Panc1 (cell line): ENCODE measurements at places on chromosomes 11 and 22.

DNA sequence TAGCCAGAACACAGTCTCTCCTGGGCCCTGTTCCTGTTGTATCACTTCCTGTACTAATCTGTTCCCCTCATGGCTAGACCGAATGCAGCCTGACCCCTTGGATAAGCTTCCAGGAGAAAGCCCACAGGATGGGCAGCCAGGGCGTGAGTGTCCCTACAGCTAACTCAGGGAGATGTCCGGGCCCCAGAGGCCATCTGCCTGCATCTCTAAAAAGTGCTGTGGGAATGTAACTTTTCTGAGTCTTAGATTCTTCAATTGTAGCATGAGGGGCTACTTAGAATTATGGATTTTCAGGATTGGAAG lies 7.7 kb upstream of the MALAT1 start:
- no peak for DNase-seq

DNA sequence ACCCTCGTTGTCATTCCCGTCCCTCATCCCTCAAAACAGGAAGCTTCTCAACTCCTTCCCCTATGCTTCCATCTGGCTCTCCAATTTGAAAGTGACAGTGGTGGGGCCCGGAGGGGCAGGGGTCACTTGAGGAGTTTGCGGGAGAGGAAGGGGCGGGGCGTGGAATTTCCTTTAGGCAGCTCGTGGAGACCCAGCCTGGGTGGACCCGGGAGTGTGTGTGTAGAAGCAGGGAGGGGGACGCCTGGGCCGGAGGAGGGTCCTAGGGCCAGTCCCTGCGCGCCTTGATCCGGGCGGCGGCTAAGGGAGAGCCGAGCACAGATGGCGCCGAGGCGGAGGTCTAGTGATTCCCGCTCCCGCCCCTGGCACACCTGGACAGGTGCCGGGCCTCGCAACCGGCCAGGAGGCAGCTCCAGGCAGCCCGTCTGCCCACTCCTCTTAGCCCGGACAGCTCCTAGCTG lies 7.8 kb upstream of the PAX6 start:
- no peak for DNase-seq

DNA sequence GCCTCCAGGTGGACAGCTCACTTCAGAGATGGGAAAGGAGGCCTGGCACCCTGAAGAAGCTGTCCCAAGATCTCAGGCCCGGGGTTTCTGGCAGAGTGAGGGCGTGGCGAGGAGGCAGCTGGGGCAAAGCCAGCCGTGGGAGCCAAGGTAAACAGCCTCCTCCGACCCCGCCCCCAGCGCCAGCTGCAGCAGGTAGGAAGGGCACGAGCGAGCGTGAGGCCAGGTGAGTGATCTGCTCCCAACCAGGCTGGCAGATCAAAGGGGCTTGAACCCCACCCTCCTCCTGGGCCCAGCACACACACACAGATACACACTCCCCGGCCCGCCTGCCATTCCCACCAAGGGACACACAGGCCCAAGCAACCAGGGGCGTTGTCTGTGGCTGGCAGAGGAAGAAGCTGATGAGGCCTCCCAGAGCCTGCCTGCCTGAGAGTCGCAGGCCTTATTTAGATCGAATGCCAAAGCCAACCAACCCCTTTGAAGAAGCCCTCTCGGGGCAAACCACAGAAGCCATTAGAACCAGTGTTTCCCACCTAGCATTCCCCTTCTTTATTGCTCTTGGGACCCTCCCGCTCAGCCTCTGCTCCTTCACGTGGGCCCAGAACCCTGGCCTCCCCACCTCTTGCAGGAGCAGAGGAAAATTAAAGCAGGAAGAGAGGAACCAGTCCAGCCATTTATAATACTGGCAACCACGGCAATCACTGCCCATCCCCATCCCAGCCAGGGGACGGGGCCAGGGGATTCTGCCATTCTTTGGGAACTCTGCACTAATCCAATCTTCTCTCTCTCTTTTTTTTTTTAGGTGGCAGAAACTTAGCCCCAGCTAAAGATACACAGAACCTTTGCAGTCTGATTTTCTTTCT lies 5.0 kb downstream of the PDGFB start:
- DNase-seq = no peak

DNA sequence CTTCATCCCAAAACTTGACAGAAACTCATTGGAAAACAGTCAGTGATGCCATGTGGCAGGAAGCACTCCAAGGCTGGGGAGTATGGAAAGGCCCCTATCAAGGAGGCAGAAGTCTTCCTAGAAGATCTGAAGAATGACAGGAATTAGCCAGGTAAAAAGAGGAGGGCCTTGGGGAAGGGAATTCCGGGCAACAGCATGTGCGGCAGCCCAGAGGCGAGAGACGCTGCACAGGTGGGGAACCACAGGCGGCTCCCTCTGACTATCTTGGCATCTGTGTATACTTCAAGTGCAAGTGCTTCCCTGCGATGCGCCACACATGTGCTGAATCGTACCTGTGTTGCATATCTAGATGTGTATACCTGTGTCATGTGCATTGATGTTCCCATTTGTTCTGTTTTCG lies 12.7 kb downstream of the PDE2A start:
- DNase-seq = no peak
